Activated T-helper 1 cell treated with anti-CD3 and anti-CD28 coated beads, Interleukin-12 subunit alpha, Interleukin-12 subunit beta, Interleukin-2, Interleukin-4 antibody, amounts not matched to agents 30 ng/mL and 10 ng/mL and 1 ng/mL, durations not matched to agents 14 hours and 24 hours and 36 hours (primary cell): ENCODE measurements at places on chromosomes 1 and 21. TPM values are rescaled to one million over a fixed set of nuclear protein-coding genes. Genes with fewer than 3 reads are reported as not detected.

Gene KCNH1
- not detected in 2 replicates for total RNA-seq

DNA sequence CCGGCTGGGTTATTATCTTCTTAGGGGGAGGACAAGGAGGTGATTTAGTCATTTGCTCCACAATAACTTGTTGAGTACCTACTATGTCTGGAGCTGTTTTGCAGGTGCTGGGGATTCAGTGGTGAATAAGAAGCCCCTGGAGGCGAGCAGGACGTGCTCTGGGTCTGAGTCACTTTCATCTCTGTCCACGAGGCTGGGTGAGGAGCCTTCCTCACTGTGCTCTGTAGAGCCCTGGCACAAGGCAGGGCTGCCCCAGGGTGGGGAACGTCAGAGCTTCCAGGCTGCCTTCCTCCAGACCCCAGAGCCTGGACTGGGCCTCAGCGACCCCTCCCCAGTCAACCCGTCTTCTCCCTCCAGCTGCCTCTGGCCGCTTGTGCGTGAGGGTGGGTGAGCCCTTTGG, 2.5 kb upstream of the PADI6 start:
- H3K4me1 ChIP-seq: no peaks in the 10 kb centered on the region
- no peak for DNase-seq
- no peaks in the 10 kb centered on the region for H3K36me3 ChIP-seq
- no peak overlapping the region for H3K4me3 ChIP-seq

Gene ADAMTS1
- total RNA-seq: 1.7 and 1.8 TPM in 2 replicates

Gene DIO1
- total RNA-seq: not detected in 2 replicates

Gene OR11L1
- not detected in 2 replicates for total RNA-seq

- H3K36me3 ChIP-seq: no peaks in the 10 kb centered on the region
- H3K4me1 ChIP-seq: no peaks in the 10 kb centered on the region
- no peaks in the 10 kb centered on the region for H3K27me3 ChIP-seq
- no peak for DNase-seq
These were observed 298.8 kb upstream of the LYPLAL1 start for GRCh38 chr1:218874801-218875400.

Gene CGN
- 0.17 and 0.91 TPM in 2 replicates for total RNA-seq

- H3K27ac ChIP-seq: no peak overlapping the region
- DNase-seq: no peak
- H3K4me3 ChIP-seq: no peak overlapping the region
- no peaks in the 10 kb centered on the region for H3K27me3 ChIP-seq
These were observed 669.4 kb downstream of the SMYD3 start for GRCh38 chr1:245837718-245838117.

DNA sequence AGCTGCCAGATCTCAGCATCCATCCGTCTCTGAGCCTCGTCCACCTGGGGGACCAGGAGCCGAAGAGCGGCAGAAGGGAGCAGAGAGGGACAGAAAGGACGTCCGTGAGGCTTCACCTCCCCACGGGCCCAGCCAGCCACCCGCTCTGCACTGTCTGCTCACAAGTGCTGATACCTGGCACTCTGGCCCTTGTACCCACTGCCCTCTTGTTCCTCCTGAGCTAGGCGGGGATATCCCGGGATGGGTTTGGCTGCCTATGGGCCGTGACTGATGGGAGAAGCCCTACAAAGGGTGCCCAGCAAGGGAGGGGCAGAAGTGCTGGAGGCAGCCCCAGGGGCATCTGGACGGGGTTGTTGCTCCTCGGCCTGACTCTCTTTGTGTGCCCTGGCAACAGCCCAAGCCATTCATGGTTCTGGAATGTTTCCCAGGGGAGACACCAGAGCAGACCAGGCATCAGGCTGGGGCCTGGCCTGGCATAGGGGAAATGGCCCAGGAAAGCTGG, 57.6 kb downstream of the LDLRAD2 start:
- H3K27me3 ChIP-seq: no peaks in the 10 kb centered on the region
- no peaks in the 10 kb centered on the region for H3K36me3 ChIP-seq
- H3K27ac ChIP-seq: no peak overlapping the region
- no peak for DNase-seq

DNA sequence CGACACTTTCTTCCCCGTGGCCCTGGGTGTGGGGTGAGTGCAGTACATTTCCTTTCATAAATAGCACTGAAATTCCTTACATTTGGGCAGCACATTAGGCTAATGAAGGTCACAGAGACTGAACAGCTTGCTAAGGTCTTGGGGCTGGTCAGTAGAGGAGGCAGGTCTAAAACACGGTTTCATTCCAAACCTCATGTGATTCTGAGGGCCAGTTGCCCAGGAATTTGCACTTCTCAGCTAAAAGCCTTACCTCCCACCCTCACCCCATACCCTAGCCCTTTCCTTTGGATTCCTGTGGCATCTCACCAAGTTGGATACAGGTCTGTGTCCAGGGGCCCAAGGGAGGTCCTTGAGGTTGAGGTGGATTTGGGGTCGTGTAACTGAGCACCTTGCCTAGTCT, 147.8 kb upstream of the CD34 start:
- no peak overlapping the region for H3K27ac ChIP-seq
- no peak for DNase-seq
- H3K27me3 ChIP-seq: peaks cover 14% of the 10 kb centered on the region
- no peak overlapping the region for H3K4me3 ChIP-seq
- no peaks in the 10 kb centered on the region for H3K36me3 ChIP-seq

- DNase-seq: peak; percentile 54
- no peak overlapping the region for H3K27ac ChIP-seq
- no peaks in the 10 kb centered on the region for H3K36me3 ChIP-seq
- H3K4me3 ChIP-seq: no peak overlapping the region
- H3K27me3 ChIP-seq: peaks cover 27% of the 10 kb centered on the region
These were observed 96.7 kb upstream of the TRABD2B start for GRCh38 chr1:48093696-48094528.

DNA sequence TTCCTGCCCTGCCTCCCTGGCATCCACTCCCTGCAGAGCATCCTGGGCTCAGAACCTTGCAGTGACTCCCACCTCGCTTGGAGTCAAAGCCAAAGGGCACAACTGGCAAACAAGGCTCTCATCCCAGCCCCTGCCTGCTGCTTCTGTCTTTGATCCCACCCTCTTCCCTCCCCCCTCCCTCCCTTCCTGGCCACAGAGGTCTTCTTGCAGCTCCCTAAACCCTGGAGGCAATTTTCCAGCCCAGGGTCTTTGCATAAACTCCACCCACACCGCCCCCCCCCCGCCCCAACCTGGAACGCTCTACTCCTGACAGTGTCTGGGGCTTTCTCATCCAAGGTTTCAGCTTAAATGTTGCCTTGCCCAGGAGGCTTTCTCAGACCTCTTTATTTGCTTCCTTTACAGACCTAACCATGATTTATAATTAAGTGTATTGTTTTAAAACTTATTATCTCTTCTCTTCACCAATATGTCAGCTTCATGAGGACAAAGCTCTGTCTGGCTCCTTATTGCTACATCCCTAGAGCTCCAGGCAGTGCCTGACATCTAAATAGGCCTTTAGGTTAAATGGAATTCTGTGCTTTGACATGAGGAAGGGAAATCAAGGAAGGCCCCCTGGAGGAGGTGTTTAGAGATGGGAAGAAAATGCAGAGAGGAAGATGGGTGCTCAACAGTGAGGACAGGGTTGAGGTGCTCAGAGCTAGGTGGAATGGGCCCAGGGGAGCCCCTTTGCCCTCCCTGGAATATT, 37.7 kb upstream of the PADI1 start:
- no peak overlapping the region for H3K4me3 ChIP-seq
- no peaks in the 10 kb centered on the region for H3K4me1 ChIP-seq
- no peak overlapping the region for H3K27ac ChIP-seq
- H3K27me3 ChIP-seq: no peaks in the 10 kb centered on the region
- DNase-seq: no peak

GRCh38 chr1:15424981-15425380, 13.3 kb upstream of the CTRC start:
- H3K27ac ChIP-seq: no peak overlapping the region
- no peak for DNase-seq
- no peaks in the 10 kb centered on the region for H3K27me3 ChIP-seq
- peaks cover 18% of the 10 kb centered on the region for H3K4me1 ChIP-seq
- peaks cover 26% of the 10 kb centered on the region for H3K36me3 ChIP-seq
- no peak overlapping the region for H3K4me3 ChIP-seq

DNA sequence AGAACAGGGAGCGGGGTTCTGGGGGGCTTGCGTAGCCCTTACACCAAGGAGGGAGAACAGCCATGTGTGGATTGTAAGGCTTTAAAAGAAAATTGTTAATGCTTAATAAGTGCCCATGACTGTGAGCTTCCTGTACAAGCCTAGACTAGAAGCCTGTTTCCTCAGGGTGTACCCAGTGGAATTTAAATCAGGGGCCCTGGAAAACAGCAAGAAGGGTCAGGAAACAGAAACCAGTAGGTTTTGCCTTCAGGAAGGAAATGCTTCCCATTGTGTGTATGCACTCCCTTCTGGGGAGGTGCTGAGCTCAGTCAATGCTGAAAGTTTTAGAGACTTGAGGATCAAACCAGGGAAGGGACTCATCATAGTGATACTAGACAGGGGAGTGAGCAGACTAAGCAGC, 12.7 kb downstream of the UTP11 start:
- peak overlapping the region; percentile 11 for H3K27ac ChIP-seq
- no peak overlapping the region for H3K4me3 ChIP-seq
- DNase-seq: no peak
- no peaks in the 10 kb centered on the region for H3K27me3 ChIP-seq
- peaks cover 46% of the 10 kb centered on the region for H3K4me1 ChIP-seq

Gene BRINP2
- 0.26 TPM in 1 of 2 replicates, not detected in the other for total RNA-seq

- peaks cover 21% of the 10 kb centered on the region for H3K36me3 ChIP-seq
- DNase-seq: peak; percentile 51
- peak overlapping the region; percentile 32 for H3K4me3 ChIP-seq
- H3K27me3 ChIP-seq: peaks cover 2% of the 10 kb centered on the region
These were observed 9.5 kb upstream of the KCNA2 start for GRCh38 chr1:110615548-110616130.

DNA sequence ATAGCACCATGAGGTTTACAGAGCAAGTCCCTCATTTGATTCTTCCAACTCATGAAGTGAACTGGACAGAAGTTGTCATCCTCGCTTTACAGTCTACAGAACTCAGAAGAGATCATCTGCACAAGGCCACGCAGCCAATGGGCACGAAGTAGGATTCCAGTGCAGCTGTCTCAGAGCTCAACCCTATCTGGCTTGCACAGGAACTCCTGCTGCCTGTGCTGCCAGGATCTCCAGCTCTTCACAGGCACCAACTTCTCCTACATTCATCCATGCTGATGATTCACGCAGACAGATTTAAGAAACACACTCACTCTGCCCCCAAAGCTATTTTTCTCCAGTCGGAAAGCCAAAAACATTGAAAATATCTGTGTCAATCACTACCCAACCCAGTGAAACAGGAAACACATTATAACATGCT, 157.0 kb downstream of the RERE start:
- no peak for DNase-seq
- no peak overlapping the region for H3K27ac ChIP-seq
- H3K4me1 ChIP-seq: peaks cover 11% of the 10 kb centered on the region
- peaks cover 1% of the 10 kb centered on the region for H3K27me3 ChIP-seq
- H3K36me3 ChIP-seq: peaks cover 9% of the 10 kb centered on the region
- H3K4me3 ChIP-seq: no peak overlapping the region

DNA sequence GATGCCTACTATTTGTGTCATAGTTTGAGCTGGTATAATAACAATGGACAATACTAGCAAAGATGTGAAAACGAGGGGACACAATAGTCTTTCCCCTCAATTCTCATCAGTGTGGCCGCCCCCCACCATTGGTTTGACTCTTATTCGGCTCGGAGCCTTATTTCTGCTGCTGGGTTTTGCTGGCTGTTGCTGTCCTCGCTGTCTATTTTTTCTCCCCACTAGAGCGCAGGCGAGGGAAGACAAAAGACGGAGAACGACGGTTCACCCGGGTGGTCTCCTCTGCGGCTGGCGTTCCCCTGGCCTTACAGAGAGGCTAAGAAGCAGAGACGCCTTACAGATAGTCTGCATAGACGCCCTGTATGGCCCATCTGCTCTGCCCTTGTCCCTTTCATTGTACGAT, 19.4 kb downstream of the CLIC6 start:
- DNase-seq: no peak
- H3K27me3 ChIP-seq: peaks cover 42% of the 10 kb centered on the region
- no peaks in the 10 kb centered on the region for H3K36me3 ChIP-seq
- peaks cover 4% of the 10 kb centered on the region for H3K4me1 ChIP-seq

Gene C1orf141
- total RNA-seq: not detected in 2 replicates

Gene KCNAB2
- total RNA-seq: 237 and 254 TPM in 2 replicates

Gene OR2L3
- not detected in 2 replicates for total RNA-seq

Gene CD101
- total RNA-seq: 0.80 and 1.0 TPM in 2 replicates

DNA sequence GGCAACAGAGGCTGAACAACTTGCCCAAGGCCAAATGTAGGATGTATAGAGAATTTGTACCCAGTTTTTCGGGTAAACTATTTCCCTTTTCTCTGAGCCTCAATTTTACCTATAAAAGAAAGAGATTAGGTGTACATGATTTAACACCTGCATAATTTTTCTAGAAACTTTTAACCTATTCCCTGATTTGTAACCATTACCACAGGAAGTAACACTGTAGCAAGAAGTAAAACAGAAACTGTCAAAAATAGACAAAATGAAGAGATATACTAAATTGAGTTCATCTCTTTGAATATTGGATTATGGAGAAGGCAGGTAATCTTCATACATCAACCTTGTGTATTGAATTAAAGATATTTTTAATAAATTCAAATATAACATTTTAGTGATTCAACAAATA, 136.2 kb downstream of the ZC3H11B start:
- no peak for DNase-seq
- no peaks in the 10 kb centered on the region for H3K27me3 ChIP-seq
- no peak overlapping the region for H3K4me3 ChIP-seq
- no peak overlapping the region for H3K27ac ChIP-seq

GRCh38 chr1:68916221-68916902, 419.5 kb upstream of the DEPDC1 start:
- no peak for DNase-seq
- H3K27ac ChIP-seq: no peak overlapping the region
- H3K36me3 ChIP-seq: no peaks in the 10 kb centered on the region

Gene FLG
- total RNA-seq: not detected in 2 replicates

- no peaks in the 10 kb centered on the region for H3K27me3 ChIP-seq
- no peaks in the 10 kb centered on the region for H3K4me1 ChIP-seq
- DNase-seq: no peak
- H3K36me3 ChIP-seq: no peaks in the 10 kb centered on the region
These were observed 143.5 kb upstream of the USH2A start for GRCh38 chr1:216566641-216567205.

DNA sequence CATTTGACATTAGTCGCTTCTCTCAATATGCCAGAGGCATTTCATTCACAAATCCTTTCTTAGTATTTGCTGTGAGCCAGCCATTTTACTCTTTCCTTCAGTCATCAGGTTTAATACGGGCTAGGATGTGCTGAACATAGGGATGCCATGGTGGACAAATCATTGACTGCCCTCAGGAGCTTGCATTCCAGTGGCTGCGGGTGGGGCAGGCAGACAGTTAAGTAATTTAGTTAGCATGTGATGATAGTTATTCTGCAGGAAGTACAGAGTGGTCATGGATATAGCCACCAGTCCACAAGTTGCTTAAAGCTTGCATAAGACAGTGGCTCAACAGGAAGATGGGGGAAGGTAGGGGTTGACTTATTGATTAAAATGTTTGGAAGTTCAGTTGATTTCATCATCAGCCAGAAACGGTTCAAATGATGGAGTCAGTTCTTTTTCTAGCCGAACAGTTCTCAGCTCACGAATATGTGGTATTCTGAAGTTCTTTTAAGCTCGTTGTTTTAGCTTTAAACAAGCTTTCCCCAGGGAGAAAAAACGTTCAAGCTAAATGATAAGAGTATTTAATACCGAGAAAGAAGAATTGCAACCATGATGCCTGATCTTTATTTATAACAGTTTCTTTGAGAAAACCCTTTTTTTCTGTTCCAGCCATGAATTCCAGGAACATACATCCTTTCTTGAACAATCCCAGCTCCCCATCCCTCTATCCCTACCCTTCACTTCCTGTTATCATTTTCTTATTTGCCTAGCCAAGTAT, 1.4 kb downstream of the SLC22A15 start:
- no peak for DNase-seq
- no peak overlapping the region for H3K27ac ChIP-seq
- peaks cover 4% of the 10 kb centered on the region for H3K4me1 ChIP-seq
- H3K27me3 ChIP-seq: peaks cover 51% of the 10 kb centered on the region
- H3K36me3 ChIP-seq: no peaks in the 10 kb centered on the region
- H3K4me3 ChIP-seq: peak overlapping the region; percentile 81
